ENCODE measurements at places on chromosomes 13 and 19. TPM values are rescaled to one million over a fixed set of nuclear protein-coding genes. Genes with fewer than 3 reads are reported as not detected.
A peak's percentile ranks its signal among the peaks of the same experiment; 100 is the strongest.

KLK14 gene
- polyA plus RNA-seq: not detected

ZNF98 gene
- polyA plus RNA-seq: not detected

ZNF763 gene
- 3.4 TPM for polyA plus RNA-seq

MBD3L2 gene
- not detected for polyA plus RNA-seq

CD37 gene
- polyA plus RNA-seq: 5.9 TPM

OCEL1 gene
- polyA plus RNA-seq: 39.7 TPM

SIGLEC12 gene
- polyA plus RNA-seq: 0.10 TPM

CEACAM5 gene
- 4.4 TPM for polyA plus RNA-seq

TEX29 gene
- polyA plus RNA-seq: not detected

CDADC1 gene
- polyA plus RNA-seq: 4.7 TPM

MBD3L3 gene
- not detected for polyA plus RNA-seq

NHLRC3 gene
- 5.7 TPM for polyA plus RNA-seq

DNA sequence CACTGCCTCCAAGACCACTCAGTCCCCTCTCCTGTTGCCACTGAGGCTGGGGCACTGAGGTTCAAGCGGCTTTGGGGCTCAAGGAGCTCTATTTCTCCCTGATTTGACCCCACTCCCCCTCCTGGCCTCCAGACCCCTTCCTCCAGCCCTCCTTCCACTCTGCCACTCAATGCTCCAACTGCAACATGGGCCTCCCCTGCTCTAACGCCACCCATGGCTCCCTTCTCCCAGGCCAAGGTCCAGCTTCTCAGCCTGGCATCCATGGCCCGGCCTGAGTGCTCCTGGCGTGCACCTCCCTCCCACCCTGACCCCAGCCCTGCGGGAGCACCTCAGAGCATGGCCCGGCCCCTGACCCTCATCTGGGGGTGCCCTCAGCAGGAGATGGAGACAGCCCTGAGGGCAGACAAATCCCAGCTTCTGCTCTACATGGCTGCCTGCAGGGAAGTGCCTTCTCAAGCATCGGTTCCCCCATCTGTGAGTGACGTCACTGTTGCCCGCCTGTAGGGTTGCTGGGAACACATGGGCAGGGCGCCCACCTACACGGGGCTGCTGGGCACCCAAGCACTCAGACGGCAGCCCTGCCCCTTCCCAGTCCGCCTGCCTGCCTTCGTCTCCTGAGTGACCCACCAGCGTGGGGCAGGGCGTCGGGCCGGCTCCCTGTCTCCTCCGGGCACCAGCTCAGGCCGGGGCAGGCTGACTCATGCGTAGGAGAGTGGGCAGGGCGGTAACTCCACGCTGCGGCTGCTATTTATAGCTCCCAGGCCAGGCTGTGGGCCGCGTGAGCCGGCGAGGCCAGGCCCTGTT lies 1.6 kb upstream of the DIRAS1 start:
- DNase-seq: peak; percentile 78

GRCh38 chr19:13132471-13133180 lies 14.6 kb downstream of the NACC1 start:
- no peak for DNase-seq

GRCh38 chr19:58350871-58351557 lies 2.3 kb downstream of the A1BG start:
- DNase-seq: no peak

- no peak for DNase-seq
Measured at GRCh38 chr19:49104229-49104864, 9.8 kb upstream of the LIN7B start.

DNA sequence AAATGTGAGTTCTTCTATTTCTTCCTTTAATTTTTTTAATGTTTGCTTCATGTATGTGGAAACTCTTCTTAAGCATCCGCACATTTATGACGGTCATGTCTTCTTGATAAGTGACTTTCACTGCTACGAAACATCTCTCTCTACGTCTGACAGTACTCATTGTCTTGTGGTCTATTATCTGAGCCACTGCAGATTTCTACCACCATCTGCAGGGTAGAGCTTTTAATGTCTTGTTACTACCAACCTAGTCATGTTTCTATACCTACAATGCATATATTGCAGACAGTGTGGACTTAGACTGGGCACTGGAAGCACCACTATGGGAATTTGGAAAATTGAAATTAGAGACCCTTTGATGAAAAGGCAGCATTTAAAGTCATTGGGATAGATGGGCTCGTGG lies 75.4 kb upstream of the ARHGEF7 start:
- DNase-seq: no peak

GRCh38 chr13:61183670-61184069 lies 232.0 kb downstream of the PCDH20 start:
- DNase-seq: no peak

GRCh38 chr13:73873940-73874830 lies 260.0 kb downstream of the KLF12 start:
- no peak for DNase-seq

DNA sequence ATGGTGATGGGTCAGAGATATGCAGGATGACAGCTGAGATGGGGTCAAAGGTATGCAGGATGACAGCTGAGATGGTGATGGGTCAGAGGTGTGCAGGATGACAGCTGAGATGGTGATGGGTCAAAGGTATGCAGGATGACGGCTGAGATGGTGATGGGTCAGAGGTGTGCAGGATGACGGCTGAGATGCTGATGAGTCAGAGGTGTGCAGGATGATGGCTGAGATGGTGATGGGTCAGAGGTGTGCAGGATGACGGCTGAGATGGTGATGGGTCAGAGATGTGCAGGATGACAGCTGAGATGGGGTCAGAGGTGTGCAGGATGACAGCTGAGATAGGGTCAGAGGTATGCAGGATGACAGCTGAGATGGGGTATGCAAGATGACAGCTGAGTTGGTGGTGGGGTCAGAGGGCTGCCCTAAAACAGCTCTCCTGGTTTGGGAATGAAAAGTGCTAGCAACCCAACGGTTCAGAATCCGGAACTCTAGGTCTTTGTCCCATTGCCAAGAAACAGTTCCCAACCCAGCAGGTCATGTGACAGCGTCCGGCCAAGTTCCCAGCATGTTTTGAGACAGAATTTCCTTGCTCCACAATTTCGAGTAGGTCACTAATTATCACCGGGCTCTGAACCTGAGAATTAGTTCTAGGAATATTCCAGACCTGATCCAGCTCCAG lies 3.2 kb downstream of the SELENOW start:
- DNase-seq: no peak

DNA sequence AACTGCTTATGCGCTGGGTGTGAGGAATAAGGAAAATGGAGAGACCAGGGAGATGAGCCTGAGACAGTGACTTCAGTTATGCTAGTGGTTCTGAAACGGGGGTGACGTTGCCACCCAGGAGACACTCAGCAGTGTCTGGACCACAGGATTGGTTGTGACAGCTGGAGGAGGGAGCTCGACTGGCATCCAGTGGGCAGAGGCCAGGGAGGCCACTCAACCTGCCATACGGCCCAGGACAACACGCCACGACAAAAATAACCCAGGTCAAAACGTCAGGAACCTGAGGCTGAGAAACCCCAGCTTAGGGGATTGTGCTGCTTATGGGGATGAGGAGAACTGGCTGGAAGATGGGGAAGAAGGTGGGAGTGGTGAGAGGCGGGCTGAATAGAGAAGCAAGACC lies 10.4 kb downstream of the ZSCAN5A start:
- DNase-seq: no peak

- peak; percentile 72 for DNase-seq
Measured at GRCh38 chr13:71866335-71867130, 471 bp downstream of the DACH1 start.

GRCh38 chr13:108494991-108495645 lies 134.3 kb upstream of the MYO16 start:
- DNase-seq: peak; percentile 23

- DNase-seq: no peak
Measured at GRCh38 chr19:54452626-54453025, 3.6 kb downstream of the LENG8 start.

- DNase-seq: peak; percentile 81
Measured at GRCh38 chr19:41595258-41595889, 19.4 kb downstream of the CEACAM21 start.

- no peak for DNase-seq
Measured at GRCh38 chr19:19043881-19044280, 10.5 kb downstream of the ARMC6 start.

- DNase-seq: no peak
Measured at GRCh38 chr13:78323848-78324247, 279.5 kb downstream of the POU4F1 start.

- peak; percentile 29 for DNase-seq
Measured at GRCh38 chr13:112641456-112642089, 48.3 kb upstream of the ATP11A start.

GRCh38 chr19:27776020-27776419 lies 1436.9 kb downstream of the UQCRFS1 start:
- DNase-seq: no peak

DNA sequence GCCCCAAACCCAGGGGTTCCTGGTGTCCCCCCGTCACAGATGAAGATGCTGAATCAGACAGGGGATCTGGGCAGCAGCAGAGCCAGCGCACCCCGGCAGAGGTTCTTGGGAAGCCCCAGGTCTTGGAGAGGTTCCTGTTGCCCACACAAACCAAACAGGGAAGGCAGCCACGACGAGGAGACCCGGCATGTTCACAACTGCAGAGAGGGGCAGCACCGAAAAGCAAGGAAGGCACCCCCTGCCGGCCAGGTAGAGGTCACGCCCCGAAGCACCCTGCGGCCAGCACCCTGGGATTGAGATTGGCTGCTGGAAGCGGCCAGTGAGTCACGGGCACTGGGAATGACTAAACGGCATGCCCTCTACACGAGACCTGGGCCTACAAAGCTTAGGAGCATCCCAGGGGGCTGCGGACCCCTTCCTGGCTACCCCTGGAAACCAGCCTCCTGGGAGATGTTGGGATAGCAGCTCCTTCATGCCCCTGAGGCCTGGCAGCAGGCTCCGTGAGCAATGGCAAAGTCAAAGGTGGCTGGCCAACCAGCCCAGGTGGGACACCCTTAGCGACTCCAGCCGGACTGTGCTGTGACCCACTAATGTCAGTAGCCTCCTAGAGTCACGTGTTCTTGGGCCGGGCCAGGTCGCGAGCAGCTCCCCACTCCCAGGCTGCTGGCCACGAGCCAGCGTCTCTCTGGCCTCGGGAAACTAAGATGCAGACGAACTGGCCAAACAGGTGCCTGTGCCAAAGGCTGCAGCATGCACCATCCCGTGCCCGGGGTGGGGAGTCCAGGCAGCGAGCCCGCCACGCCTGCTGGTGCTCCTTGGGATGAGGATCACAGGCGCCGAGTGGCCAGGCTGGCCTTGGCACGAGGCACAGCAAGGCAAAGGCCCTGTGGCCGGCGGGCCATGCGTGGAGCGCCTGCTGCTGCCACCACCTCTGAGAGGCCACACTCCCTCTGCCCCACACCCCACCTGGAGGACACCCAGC lies 43.2 kb downstream of the MLLT1 start:
- peak; percentile 99 for DNase-seq
